ENCODE measurements at places on chromosomes 11 and 22.

DNA sequence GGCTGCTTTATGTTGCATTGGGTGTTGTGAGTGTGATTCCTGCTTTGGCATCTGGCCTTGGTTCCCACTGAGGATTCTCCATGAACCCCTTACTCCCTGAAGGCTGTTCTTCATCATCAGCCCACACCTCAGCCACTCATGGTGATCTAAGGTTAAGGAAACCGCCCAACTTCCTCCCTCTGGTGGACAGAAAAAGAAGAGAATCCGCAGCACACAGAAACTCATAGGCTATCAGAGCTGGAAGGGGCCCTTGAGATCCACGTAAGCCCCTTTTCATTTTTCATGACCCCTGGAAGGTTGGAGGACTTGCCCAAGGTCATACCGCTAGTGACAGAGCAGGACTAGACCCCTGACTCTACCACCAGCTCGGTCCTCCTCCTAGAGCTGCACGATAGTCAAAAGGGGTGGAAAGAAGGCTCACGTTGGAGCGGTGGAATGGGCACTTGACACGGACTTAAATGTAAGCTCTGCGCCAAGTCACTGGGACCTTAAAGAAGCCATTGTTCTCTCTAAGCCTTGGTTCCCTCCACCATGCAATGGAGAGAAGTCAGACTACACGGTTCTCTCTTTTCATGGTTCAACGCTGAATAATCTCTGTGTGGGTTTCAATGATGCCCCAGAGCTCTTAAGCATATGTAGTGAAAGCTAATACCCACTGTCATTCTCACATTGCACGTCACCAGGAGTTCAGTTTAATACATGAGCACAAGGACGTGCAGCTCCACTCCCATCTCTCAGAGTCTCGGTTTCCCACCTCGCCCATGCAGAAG lies 83.6 kb upstream of the CRTAM start:
- no peak for DNase-seq

GRCh38 chr11:64290352-64291261 lies 495 bp upstream of the KCNK4 start:
- no peak for DNase-seq

- no peak for DNase-seq
Observed at GRCh38 chr11:120239713-120240640, at the start of gene POU2F3. Gene POU2F3, plus strand, starts transcription at chr11:120240140. Its CDS starts 204 bp downstream, at chr11:120240344.

DNA sequence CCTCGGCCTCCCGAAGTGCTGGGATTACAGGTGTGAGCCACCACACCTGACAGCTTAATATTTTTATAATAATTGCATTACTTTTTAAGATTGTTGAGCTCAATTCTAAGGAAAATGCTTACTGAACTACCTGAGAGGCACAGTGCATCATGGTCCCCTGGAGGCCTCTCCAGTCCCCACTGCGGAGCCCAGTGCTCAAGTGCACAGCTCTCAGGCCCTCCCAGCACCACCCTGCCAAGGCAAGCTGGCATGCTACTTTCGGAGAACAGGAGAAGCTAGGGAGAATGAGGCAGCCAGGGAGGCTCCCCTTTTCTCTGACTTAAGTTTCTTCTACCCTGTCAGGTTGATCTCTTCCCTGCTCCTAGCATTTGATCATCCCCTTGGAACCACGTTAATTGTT lies 64.2 kb upstream of the CECR2 start:
- DNase-seq = no peak

- DNase-seq = no peak
Observed at GRCh38 chr11:69351460-69351859, 57.5 kb downstream of the MYEOV start.

DNA sequence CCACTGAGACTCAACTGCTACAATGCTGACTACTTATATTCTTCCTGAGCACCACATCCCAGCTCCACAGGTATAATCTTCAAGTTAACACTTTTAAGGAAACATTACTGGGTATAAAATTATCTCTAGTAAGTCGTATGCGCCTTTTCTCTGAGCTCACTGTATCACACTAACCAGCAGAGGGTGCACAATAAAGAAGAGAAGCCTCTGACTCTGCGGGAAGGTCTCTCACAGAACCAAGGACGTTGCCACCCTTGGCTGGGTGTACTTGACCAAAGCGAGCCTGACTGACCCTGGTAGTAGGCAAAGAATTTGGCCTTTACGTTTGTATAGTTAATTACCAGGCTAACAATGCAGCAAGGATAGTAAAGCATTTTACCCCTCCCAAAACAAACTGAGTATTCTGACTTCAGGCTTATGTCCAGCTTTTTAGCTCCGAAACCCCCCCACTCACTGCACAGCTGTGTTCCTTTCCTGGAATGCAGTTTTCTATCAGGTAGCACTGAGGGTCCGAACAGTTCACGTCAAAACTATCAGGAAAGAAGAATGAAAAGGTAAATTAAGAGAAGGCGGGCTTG lies at the start of gene BTBD18:
BTBD18 (minus strand) TSS at position 144 of the 578 bp plus-strand sequence. CDS start 631 bp downstream, outside the sequence.
- DNase-seq = no peak

- no peak for DNase-seq
Observed at GRCh38 chr11:125724125-125724524, 22.0 kb upstream of the PATE1 start.

Data from muscle of back (tissue), 13 donors.